ENCODE measurements at places on chromosomes 1 and 21. TPM values are rescaled to one million over a fixed set of nuclear protein-coding genes. Genes with fewer than 3 reads are reported as not detected.

The TCP10L gene
- 0.23 TPM for total RNA-seq

The ELAPOR1 gene
- 6.1 TPM for total RNA-seq

DNA sequence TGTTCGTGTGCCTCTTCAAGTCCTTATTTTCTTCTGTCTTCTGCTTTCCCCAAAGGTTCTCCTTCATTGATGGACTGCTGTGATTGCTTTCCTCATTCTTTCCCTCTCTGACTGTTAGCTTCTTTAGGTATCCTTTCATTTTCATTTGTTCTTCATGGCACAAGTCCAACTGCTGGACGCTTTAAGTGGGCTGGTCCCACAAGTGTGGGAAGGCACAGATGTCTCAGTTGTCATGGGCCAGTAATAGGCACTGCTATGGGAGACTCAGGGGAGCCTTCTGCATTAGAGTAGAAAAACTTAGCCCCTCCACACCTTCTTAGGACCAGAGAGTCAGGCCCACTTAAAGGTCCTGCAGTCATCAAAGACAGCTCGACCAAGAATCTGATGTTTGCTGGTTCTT is 122.3 kb upstream of the C1orf105 start:
- no peak for DNase-seq
- peaks cover 5% of the 10 kb centered on the region for H3K4me1 ChIP-seq
- no peak overlapping the region for H3K4me3 ChIP-seq
- no peak overlapping the region for H3K27ac ChIP-seq
- peaks cover 3% of the 10 kb centered on the region for H3K36me3 ChIP-seq
- no peaks in the 10 kb centered on the region for H3K27me3 ChIP-seq

DNA sequence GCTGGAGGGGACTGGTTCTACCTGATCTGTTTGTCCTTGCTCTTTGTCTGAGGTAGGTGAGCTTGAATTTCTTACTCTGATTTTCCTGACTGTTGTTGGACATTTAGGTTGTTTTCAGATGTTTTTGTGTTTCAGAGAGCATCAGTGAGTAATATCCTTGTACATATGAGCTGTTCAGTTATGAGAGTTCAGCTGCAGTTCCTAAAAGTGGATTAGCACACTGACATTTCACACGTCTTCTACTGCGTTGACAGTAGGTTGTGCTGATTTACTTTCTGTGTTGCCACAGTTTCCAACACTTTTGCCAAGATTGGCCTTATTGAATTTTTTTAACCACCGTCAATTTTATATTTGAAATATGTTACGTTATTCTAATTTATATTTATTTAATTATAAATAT is 27.7 kb downstream of the CXADR start:
- H3K27me3 ChIP-seq = peaks cover 6% of the 10 kb centered on the region
- H3K36me3 ChIP-seq = no peaks in the 10 kb centered on the region
- H3K27ac ChIP-seq = no peak overlapping the region
- DNase-seq = no peak

GRCh38 chr1:156075775-156076204 is 6.5 kb downstream of the MEX3A start:
- no peak for DNase-seq
- H3K27ac ChIP-seq = no peak overlapping the region
- H3K36me3 ChIP-seq = no peaks in the 10 kb centered on the region
- H3K27me3 ChIP-seq = peaks cover 28% of the 10 kb centered on the region

- H3K4me1 ChIP-seq = peaks cover 32% of the 10 kb centered on the region
- H3K27me3 ChIP-seq = peaks cover 77% of the 10 kb centered on the region
- H3K27ac ChIP-seq = no peak overlapping the region
- H3K4me3 ChIP-seq = no peak overlapping the region
Observed at GRCh38 chr1:9421533-9421873, 117.8 kb upstream of the SLC25A33 start.

All from activated naive CD8-positive, alpha-beta T cell treated with anti-CD3 and anti-CD28 coated beads, Interleukin-2, amount 10 ng/mL, durations not matched to agents 7 days and 5 days (primary cell).